ENCODE measurements at places on chromosomes 2 and 18.
A peak's percentile ranks its signal among the peaks of the same experiment; 100 is the strongest.

DNA sequence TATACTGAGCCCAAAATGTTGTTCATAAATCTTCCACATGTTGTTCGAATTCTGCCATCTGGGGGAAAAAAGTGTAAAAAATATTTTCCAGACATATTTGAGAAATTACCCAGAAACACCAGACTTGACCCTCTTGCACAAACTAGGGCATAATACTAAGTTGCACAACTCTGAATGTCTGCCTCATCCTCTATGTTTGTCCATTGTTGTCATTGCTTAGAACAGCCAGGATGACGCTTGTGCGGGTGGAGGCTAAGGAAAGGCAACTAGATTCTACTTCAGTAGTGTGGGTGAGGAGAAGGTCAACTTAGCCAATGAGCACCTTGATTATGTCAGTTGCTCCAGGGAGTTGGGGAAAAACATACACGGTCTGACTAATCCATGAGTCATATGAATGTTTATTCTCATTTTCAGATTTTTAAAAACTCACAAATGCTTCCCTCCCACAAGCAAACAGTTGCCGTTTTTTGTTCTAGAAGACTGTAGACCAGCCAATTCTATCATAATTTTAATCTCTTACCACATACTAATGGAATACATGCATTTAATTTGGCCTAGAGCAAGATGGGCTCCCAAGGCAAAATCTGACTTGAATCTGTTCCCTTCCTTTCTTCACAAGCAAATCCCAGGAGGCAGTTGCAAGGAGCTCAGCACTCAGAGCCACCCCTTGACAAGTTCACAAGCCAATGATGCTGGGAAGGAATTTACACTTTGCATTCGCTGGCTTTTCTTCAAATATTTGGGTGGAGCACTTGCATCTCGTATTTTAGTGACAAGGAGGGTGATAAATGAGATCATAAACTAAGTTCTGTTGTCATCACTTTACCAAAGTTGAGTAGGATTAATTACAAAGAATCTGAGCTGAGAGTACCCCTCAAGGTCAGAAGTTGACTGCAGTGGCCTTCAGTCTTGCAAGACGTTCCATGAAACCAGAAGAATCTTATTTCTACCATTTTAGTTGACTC is 163.2 kb upstream of the TWIST2 start:
- DNase-seq, result no peak

GRCh38 chr2:62446491-62446890 is 59.5 kb downstream of the TMEM17 start:
- no peak for DNase-seq

DNA sequence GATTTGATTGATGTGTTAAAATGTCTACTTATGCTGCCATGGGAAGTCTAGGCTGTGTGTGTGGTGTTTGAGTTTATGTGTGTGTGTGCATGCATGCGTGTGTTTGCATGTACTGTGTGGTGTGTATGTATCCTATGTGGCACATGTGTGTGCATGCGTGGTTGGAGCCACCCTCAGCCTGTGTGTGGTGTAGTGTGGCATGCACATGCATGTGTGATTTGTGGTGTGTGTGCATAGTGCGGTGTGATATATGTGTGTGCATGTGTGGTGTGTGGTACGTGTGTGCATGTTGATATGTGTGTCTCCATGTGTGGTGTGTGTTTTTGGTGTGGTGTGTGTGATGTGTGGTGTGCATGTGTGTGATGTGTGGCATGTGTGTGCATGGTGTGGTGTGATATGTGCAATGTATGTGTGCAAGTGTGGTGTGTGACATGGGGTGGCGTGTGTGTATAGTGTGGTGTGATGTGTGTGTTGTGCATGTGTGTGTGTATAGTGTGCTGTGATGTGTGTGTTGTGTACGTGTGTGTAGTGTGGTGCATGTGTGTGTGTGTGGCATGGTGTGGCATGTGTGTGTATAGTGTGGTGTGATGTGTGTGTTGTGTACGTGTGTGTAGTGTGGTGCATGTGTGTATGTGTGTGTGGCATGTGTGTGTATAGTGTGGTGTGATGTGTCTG is 66.6 kb upstream of the HDAC4 start:
- DNase-seq, result no peak

DNA sequence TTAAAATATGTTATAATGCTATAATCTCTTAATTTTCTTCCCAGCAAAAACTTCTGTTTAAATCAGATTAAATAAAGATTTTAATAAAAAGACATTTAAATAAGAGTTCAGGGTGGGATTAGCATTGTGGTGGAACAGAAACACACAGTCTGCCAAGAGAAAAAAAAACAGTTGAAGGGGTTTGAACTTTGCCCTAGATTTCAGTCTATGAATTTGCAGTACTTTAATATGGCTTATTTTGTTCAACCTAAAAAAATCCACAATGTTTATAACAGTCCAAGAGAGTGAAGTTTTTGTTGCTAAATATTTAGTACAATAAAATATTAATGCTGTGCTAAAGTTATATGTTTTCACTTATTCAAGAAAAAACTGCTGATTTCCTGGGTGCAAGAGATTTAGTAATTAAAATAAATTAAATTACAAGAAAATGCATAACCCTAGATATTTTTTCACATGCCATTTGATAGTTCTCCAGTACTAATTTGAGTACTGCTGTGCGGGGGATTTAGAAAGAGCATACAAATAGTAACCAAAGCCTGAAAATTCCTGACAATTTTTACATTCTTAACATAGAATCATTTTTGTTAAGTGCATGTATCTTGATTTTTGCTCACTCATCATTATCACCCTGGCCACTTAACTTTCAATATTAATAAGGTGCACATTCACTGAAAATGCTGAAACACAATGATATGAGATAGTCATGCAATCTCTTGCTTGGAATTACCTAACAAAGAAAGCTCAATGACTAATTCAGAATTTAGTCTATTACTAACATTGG is 52.6 kb downstream of the SLC40A1 start:
- no peak for DNase-seq

DNA sequence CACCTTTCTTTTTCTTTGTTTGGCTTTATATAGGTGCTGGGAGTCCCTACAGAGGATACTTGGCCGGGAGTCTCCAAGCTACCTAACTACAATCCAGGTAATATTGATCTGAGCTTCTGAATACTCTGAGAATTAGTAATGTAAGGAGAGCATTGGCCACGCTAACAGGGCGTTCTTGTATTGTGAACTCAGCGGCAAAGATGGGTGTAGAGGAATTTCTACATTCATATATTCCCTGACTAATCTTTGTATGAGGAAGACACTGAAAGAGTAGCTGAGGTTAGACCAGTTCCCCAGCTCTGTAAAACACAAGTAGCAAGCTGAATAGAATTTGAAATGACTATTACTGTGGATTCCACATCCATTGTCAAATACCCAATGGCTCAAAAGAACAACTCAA is 48.5 kb downstream of the CDK15 start:
- DNase-seq, result no peak

GRCh38 chr2:159571540-159572260 is 44.6 kb downstream of the BAZ2B start:
- DNase-seq, result no peak

GRCh38 chr2:120880381-120880780 is 144.7 kb downstream of the GLI2 start:
- DNase-seq, result no peak

GRCh38 chr2:142131010-142131669 is at the start of gene LRP1B:
Gene LRP1B, minus strand, starts transcription at chr2:142131016. Its CDS starts 287 bp downstream, at chr2:142130729.
- no peak for DNase-seq

GRCh38 chr2:174059178-174059883 is 94.2 kb upstream of the SP3 start:
- no peak for DNase-seq

DNA sequence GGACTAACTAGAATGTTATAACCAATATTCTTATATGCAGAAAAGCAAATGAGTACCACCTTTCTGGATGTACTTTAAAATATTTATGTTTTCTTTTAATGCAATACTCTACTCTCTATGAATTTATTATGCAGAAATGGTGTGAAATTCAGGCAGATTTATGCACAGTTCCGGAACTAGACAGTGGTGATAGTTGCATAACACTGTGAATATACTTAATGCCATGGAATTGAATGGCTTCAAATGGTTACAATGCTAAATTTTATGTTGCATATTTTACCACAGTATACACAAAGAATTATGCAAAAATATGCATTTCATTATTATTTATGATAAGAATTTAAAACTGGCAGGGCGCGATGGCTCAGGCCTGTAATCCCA is 287.8 kb upstream of the FN1 start:
- no peak for DNase-seq

GRCh38 chr2:70552501-70553333 is 909 bp downstream of the TGFA start:
- DNase-seq, result no peak

DNA sequence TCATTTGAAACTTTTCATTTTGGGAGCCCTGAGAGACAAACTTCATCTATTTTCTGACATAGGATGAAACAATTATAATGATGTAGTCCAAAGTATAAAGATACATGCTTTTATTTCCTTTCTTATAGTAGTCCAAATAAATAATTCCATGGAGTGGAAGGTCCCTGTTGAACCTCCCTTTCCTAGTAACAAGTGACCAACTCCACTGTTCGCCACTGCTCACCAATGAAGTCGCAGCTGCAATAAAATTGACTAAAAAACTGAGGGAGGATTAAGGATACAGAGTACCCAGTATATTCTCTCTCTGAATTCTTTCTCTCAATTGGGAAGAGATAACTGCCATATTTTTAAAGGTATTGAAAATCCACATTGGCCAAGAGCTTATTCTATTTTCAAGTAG is 14.1 kb downstream of the SERPINB7 start:
- DNase-seq, result no peak

GRCh38 chr18:5868218-5868854 is 27.0 kb downstream of the TMEM200C start:
- DNase-seq, result peak; percentile 32

DNA sequence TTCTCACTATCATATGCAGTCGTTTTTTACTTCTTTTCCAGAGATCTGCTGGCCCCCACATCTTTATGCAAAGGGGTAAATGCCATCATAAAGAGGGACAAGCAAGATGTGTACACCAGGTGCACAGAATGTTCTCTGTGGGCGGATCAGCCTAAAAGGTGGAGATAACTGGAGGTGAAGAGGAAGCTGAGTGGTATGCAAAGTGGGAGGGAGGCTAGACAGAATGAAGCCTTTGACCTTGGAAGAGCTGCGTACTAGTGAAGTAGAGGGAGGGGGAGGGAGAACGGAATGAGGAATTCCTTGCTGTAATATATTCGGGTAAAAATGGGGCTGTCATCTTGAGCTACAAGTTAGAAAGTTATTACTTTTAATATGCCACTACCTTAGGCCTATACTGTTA is 287.5 kb upstream of the VRK2 start:
- DNase-seq, result no peak

DNA sequence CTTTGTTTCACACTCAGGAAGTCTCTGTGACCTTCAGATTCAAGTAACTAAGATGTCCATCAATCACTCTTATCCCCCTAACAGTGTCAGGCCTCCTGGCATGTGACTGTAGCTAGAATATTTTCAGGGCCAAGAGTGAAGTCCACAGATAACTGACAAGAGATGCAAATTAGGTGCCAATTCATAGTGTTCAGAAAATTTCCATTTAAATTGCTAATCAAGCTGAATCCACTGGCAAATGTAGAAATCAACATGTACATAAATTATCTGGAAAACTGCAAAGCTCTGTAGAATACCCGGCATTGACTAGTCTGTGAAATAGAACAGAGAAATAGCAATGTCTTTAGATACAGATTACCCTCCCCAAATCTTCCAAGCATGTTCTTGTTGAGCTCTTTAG is 38.6 kb upstream of the ARL4C start:
- no peak for DNase-seq

GRCh38 chr18:36503477-36503876 is 206.0 kb downstream of the FHOD3 start:
- no peak for DNase-seq

GRCh38 chr2:46000660-46001059 is 296.5 kb upstream of the EPAS1 start:
- no peak for DNase-seq

DNA sequence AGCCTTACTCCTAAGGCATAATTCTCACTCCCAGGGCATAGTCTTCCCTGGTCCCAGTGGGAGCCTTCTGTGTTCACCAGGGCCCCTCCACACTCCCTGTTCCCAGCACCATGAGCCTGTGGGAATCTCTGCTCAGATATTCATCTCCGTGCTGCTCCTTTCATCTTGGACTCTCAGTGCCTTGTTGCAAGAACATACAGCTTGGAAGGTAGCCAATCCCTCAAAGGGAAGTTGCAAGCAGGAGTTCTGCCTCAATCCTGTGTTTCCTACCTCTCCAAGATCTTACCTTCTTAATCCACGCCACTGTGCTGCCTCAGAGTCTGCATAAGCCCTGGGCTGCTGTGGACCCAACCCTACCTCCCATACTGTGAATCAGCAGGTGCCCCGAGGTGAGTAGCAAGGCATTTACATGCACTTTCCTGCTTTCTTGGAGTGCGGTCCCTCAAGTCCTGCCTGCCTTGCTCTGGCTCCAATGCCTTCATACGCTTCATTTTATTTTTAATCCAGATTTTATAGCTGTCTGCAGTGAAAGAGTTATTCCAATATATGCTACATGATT is 413.8 kb upstream of the RAB6C start:
- no peak for DNase-seq

DNA sequence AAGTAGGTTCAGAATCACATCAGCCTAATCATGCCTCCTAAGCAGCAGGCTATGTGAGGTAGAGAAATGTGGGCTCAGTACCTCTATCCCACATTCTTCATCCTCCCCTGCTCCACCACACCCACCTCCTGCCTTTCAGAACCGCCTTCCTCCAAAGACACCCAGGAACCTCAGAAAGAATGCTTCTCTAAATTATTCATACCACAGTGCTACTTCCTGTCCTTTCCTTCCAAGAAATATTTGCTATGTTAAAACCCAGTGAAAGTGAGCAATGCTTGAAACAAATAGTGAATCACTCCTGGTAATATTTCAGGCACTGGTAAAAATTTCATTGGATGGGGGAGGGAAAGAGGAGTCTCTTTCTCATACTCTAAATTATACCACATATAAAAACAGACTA is 24.0 kb upstream of the CREB1 start:
- DNase-seq, result no peak

DNA sequence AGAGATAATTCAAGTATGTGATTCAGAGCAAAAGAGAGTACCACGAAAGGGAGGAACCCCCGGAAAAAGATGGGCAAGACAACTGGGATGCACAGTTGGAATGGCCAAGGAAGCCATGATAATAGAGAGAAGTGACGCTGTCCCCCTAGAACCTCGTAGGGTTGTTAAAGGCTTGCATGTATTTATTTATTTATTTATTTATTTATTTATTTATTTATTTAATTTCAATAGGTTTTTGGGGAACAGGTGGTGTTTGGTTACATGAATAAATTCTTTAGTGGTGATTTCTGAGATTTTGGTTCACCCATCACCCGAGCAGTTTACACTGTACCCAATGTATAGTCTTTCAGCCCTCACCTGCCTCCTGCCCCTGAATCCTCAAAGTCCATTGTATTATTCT is 11.5 kb upstream of the PDCL3 start:
- DNase-seq, result no peak

GRCh38 chr18:76274468-76275289 is 220.4 kb downstream of the ZNF516 start:
- no peak for DNase-seq

GRCh38 chr2:174014011-174014698 is 49.0 kb upstream of the SP3 start:
- no peak for DNase-seq

- DNase-seq, result no peak
Measured at GRCh38 chr2:238969857-238970256, 122.0 kb downstream of the TWIST2 start.

Measured in breast epithelium (tissue), 4 donors.